SK-N-MC (cell line): ENCODE measurements at places on chromosomes 2 and 18.

DNA sequence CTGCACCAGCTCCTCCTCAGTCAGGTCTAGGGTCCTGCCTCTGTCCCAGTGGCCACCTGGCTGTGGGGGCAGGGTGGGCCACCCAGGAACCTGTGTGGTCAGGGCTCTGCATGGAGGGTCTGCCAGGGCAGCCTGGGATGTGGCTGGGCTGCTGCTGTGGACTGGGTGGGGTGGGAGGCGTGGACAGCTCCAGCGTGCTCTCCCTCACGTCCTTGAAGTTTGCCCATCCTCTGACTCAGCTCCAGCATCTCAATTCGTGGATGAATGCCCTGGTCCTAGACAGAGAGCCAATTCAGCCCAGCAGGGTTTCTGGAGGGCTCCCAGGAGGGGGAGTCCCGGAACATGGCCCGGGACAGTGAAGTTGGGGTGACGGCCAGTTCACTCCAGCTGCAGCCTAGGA lies 64.3 kb upstream of the EPAS1 start:
- no peak for DNase-seq

DNA sequence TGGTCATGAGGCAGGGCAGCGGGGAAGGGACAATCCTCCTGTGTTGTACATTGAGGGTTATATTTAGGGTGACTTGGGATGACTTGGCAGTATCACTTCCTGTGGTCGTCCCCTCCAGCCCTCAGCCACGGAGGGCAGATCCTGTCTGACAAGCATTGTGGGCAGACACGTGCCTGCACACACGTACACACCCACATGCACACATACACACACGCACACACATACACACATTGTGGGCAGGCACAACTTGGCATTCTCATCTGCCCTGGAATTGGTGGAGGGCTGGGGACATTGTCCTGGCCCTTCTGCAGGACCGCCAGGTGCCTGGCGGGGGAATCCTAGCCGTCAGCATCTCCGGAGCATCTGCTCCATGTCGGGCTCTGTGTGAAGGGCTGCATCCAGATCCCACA lies 47.6 kb downstream of the ODC1 start:
- DNase-seq, result no peak

- DNase-seq, result no peak
These were observed 20.7 kb downstream of the BOK start for GRCh38 chr2:241579281-241579680.

- DNase-seq, result no peak
These were observed 17.2 kb upstream of the KCTD1 start for GRCh38 chr18:26565514-26565913.

DNA sequence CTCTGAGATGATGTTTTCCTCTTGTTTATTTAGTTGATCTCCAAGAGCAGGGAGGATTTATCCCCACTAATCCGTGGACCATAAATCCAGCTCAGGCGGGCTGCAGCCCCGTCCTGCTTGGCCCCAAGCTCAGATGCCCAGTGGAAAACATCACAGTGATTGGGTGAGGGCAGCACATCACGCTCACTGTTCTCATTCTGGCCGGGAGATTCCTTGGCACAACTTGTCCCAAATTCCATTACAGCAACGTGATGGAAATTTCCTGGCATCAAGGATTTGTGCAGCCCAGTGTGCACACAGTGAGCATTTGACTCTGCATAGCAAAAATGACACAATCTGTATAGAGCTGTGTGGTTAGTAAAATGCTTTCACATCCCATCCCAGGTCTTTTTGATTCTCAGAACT lies 96.8 kb downstream of the VAPA start:
- no peak for DNase-seq

GRCh38 chr2:165901620-165902298 lies 51.8 kb downstream of the TTC21B start:
- no peak for DNase-seq

DNA sequence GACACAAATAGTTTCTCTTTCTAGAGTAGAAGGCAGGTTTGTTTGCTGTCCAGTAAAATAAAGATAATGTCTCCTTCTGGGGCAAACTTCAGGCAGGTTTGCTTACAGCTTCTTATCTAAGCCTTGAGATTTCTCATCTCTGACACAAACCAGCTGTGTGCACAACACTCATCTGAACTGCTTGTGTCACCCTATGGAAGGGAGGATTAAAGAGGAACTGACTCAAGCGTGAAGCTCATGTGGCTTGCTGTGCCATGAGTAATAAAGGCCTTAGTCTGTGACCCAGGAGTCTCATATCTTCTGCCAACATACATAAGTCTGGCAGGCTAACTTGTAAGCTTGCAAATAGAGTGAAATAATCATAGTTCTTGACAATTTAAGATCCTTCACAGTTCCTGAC lies 24.2 kb upstream of the CPO start:
- DNase-seq, result no peak

DNA sequence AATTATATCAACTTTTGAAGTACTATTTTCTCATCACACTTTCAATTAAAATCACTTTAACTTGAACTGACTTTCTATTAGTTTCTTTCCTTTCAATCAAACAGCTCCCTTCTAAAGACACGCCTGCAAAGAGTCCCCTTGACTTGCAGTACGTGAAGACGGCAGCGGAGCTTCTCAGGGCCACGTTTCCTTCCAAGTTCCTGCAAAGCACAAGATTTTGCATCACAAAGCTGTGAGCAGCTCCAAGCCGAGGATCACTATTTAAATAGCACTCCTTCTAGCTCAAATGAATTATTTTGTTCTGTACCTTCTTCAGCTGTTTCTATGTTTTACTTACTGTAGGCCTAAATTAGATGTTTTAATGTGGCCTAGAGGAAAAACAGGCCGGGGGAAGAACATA lies 30.8 kb downstream of the SH3YL1 start:
- no peak for DNase-seq

GRCh38 chr2:145086910-145087309 lies 567.0 kb upstream of the ZEB2 start:
- DNase-seq, result no peak

- DNase-seq, result peak; percentile 35
These were observed at the start of gene SYT4 for GRCh38 chr18:43277164-43277600. TSS of gene SYT4 (minus strand) at chr18:43277490. CDS start at chr18:43277281, 209 bp downstream.

DNA sequence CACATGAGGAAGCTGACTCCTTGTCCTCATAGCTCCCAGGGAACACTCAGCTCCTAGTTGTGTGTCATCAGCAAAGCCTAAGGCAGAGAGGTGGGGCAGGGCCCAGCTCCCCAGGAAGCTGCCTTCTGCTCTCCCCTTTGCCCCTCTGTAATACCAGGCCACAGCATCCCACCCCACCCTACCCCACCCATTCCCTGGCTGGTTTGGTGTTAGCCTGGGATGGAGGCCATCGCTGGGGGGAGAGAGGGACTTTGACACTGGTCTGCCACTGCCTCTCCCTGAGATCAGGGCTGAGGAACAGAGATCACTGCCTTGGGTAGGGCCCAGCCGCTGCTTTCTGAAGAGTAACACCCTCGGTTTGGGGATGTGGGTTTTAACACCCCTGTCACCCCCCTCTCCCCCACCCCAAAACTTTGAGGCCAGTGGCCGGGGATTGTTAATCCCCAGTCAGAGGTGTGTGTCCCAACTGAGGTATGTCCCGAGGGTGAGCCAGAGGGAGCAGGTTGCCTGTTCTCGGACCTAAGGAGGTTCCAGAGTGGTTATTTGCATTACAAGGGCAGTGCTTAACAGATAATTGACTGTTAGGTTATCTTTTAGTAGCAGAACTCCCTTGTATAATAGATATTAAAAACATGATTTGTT lies 41.4 kb downstream of the TET3 start:
- no peak for DNase-seq

DNA sequence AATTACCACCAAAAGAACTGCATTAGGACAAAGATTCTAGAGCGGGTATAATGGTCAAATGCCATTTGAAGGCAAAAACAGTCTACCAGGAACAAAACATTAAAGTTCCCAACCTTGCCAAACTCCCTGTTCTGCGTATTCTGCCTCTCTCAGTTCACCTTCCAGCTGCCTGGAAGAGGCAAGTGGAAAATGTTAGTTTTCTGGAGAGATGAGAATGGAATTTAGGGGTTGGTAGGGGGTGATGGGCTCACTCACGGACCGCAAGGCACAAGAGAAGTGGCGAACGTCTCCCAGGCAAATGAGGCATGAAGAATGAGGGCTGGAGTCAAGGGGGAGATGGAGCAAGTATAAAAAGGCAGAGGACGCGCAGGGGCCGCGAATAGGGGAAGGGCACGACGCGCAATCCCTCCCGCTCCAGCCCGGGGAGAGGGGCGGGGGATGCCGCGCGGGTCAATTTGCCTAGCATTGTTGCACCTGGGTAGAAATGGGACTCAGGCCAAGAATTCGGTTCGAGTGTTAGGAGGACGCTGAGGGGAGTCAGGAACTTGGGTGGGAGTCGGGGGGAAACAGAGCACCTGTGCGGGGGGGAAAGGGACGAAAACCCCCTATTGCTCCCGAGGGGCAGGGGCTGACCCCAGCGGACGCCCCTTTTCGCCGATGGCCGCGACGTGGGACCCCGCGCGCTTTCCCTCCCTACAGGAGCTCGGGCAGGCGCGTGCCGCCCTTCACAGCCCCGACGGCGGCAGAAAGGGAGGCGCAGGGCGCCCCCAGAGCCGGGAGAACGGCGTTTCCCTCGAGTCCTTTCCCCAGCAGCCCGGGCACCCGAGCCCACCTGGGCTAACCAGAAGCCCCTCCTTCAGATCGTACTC lies 573 bp downstream of the PAIP2B start:
- DNase-seq, result no peak

DNA sequence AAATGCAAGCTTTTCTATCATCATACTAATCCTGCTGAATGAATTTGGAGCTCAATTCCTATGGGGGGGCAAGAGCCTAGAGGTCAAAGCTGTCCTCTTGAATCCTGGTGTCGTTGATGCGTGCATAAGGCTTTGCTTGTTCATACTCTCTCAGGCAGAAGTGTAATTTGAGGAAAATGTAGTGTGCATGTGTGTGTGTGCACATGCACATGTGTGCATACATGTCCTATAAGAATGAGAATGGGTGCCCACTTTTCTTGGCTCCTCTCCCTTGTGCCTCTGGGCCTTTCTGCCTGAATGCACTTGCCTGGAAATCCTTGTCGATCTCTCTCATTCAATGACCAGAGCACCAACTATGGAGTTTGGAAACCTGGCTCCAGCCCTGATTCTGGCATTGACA lies 28.5 kb upstream of the C18orf32 start:
- DNase-seq, result no peak

DNA sequence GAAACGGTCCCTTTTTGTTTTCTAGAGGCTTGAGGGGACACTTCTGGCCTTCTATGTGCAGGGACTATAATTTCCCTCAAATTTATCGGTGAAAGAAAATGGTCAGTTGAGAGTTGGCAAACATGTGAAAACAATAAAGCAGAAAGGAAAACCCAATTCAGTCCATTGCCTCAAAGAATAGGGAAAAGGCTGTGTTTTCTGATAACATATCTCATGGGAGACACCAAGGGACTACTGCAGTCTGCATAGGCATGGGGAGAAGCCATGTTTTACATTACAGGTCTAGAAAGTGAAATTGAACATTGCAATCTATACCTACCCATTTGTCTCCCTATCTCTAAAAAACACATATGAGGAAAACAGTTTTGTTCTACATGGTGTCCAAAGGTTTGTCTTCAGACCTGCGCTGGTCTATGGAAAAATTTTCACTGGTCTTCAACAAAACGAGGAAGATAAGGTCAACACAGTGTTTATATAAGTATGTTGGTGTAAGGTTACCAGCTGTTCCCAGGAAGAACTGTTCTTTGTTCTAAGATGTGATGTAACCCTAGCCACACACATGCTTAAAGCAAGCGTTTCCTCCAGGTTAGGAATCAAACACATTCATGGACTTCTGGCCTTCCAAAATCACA lies 179.7 kb downstream of the MREG start:
- DNase-seq, result no peak

GRCh38 chr2:139218181-139218580 lies 438.0 kb upstream of the NXPH2 start:
- no peak for DNase-seq

GRCh38 chr2:202169832-202170424 lies 68.5 kb downstream of the SUMO1 start:
- no peak for DNase-seq

GRCh38 chr2:107278672-107279071 lies 392.7 kb upstream of the ST6GAL2 start:
- no peak for DNase-seq

DNA sequence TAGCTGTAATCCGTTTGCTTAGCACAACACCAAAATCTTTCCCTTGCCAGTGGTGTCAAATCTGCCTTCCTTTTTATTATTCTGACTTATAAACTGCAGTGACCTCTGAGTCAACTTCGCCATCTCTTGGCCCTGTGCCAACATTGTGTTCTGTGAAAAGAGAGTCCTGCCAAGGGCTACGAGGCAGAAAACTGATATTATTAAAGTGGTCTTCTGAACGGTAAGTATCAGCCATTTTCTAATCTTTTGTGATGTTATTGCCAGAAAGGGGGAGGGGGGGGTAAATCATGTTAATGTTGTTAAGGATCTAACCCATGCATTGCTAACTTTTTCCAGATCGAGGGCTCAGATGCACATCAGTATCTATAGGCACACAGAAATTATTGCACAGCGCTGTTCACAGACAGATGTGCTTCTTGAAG lies 121.5 kb upstream of the LTBP1 start:
- DNase-seq, result no peak

DNA sequence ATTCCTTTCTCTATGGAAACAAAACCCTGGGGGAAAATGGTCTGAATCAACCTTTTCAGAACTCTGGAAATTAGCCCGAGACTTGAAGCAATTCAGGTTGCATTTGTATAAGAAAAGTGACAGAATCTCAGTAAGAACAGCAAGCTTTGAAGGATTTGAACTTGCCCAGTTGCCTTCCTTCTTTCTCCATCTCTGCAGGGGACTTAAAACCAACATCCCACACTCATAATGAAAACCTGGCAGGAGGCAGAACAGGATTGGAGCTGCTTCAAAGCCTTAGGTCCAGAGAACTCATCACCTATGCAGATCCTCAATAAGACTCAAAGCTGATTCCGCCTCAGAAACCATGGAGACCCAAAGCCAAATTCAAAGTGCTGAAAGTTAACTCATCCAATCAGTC lies 790.5 kb upstream of the ID2 start:
- DNase-seq, result no peak

DNA sequence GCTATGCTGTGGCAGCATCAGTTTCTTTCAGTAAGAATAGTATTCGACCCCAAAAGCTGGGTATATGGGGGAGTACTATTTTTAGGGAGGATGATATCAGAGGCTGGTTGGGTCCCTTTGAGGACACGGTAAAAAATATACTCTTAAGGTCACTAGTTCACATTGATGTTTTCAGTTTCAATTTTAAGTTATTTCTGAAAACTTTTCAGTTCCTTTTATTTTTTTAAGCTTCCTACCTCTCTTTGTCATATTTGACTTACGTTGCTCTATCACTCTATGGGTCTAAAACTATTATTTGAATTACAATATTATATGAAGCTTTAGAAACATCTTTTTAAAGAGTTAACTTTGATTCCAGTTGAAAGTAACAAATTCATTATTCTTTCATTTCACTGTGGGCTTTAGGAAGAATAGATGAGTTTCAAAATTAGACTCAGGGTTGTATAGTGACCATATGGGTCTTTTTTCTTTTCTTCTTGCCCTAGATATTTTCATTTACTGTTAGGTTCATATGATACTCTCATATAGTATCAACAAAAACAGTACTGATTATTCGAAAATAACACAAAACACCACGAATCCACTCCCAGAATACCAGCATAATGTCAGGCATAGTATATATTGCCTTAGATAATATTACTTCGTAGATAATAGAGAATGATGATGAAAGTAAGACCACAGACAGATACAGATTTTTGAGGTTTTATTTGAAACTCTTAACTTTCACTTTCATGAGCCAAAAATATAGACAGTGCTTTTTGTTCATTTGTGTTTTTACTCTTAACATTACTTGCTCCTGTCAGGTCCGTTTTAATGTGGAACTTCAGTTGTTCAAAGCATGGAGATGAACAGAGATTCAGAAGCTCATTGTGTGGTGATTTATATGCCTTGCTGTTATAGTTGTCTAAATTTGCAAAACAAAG lies 9.8 kb downstream of the RMDN2 start:
- no peak for DNase-seq

GRCh38 chr18:60493066-60493465 lies 120.5 kb upstream of the MC4R start:
- DNase-seq, result no peak
